Stomach (tissue), 19 donors: ENCODE measurements at places on chromosomes 5 and 9. TPM values are rescaled to one million over a fixed set of nuclear protein-coding genes. Genes with fewer than 3 reads are reported as not detected.

Gene FOXD4L4
- not detected for total RNA-seq

Gene SLC6A18
- not detected for total RNA-seq

Gene PCDHB10
- 2.3 TPM for total RNA-seq

Gene SLCO6A1
- total RNA-seq = not detected

Gene ELAVL2
- total RNA-seq = not detected

Gene LCN15
- not detected for total RNA-seq

GRCh38 chr5:36596247-36596646 lies 10.2 kb upstream of the SLC1A3 start:
- DNase-seq = no peak

- DNase-seq = no peak
These were observed 6.3 kb downstream of the MRPL36 start for GRCh38 chr5:1793301-1793740.

DNA sequence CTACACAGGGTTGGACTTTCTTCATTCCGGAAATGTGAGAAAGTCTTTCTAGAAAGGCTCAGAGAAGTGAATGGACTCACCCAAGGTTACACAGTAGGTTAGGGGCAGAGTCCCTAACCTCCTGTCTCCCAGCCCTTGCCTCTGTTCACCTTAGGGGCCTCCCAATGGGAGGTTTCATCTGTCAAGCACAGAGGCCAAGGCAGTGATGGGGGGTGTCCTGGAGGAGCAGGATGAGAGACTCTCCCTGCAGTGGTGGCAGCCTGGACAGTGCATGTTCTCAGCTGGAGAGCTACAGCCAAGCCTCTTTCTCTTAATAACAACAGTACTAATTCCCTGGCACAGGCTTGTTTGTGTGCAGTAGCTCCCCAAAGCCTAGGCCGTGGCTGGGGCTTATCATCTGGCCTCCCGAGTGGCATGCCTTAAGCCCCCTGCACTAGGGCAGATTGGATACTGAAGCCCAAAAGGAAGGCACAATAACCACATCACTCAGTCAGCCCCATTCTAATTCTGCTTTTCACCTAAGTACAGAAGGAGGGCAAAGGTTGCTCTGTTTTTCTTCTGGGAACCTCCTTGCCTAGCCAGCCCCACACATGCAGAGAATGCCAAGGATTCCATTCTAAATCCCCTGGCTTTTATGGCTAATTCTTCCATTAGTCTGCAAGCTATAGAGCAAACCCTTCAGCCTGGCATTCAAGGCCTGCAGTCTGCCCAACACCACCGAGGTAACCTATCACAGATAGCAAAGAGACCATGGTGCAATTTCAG lies 50.2 kb upstream of the XPA start:
- DNase-seq = no peak

DNA sequence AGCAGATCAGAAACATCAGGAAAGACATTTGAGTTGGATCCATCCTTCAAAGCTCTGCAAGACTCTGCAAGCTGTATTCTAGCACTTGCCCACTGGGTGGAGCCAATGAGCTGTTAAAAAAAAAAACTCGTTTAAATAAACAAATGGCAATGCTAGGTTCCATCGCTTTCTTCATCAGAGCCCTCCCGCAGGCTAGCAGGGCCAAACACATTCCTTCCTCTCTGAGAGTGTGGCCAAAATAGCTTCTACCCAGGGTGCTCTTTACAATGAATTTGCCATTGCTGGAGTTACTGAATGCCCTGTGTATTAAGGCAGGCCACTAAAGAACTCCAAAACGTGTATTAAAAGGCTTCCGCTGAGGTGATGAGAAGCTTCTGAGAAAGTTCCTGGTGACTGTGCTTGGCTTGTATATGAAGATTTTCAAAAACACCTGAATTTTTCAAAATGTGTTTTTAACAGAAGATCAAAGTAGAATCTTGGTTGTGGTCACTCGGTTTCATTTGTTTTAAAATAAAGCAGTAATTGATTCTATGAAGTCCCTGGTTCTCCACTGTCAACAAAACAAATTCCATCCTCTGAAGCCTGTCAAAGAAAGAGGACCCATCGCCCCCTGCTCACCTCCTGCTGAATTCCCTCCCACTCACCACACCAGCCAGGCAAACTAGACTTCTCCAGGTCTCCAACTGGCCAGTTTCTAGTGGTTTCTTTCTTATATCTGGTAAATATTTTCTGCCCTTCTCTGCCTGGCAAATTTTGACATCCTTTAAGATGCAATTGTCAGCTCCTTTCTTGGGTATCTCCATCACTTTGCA lies 36.5 kb upstream of the EQTN start:
- peak; percentile 69 for DNase-seq

DNA sequence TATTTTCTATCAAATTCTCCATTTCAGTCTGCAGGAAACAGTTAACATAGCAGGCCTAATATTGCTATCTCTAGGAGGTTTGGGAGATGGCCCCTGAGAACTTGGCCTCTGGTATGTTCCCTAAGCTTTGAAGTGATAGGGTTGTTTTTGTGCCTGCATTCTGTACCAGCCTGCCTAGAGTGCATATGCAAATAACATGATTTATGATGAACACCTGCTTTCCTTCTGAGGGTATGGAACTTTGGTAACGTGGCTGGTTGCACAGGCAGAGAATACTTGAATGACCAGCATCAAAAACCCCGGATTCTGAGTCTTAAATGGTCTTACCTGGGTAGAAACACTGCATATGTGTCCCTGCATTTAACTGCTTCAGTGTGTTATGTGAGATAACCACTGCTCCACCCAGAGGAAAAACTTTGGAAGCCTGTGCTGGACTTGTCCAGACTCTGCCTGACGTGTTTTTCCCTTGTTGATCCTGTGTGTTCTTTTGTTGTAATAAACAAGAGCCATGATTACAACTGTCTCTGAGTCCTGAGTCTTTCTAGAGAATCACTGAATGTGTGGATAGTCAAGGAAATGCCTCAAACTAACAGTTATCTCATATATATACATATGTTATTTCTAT lies 111.3 kb upstream of the ABCA1 start:
- DNase-seq = no peak

DNA sequence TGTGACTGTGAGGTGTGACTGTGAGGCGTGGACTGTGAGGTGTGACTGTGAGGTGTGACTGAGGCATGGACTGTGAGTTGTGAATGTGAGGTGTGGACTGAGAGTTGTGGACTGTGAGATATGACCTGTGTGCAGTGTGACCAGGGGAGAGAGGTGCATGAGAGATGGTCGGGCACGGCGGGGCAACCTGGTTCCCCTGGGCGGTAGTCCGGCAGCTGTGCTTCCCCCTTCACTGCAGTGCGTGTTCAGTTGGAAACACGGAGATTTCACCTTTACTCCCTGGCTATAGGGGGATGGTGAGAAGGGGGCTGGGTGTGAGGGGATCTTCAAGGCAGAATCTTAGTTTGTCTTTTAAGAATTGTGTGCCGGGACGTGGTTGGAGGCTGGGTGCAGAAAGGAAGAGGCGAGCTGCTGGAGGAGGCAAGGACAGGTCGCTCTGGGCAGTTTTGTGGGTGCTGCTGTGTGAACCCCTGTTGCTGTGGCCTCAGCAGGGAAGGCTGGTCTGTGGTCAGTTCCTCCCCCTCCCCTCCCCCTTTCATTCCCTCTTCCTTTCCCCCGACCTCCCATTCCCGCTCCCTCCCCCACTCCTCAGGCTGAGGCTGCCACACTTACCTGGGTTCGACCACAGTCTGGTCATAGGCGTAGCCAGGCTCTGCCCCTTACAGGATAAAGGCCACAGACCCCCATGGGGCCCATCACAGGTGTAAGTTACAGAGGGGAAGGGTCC lies 39.3 kb downstream of the CEP72 start:
- DNase-seq = no peak

- DNase-seq = no peak
These were observed 610.5 kb downstream of the IRX1 start for GRCh38 chr5:4206127-4206526.

DNA sequence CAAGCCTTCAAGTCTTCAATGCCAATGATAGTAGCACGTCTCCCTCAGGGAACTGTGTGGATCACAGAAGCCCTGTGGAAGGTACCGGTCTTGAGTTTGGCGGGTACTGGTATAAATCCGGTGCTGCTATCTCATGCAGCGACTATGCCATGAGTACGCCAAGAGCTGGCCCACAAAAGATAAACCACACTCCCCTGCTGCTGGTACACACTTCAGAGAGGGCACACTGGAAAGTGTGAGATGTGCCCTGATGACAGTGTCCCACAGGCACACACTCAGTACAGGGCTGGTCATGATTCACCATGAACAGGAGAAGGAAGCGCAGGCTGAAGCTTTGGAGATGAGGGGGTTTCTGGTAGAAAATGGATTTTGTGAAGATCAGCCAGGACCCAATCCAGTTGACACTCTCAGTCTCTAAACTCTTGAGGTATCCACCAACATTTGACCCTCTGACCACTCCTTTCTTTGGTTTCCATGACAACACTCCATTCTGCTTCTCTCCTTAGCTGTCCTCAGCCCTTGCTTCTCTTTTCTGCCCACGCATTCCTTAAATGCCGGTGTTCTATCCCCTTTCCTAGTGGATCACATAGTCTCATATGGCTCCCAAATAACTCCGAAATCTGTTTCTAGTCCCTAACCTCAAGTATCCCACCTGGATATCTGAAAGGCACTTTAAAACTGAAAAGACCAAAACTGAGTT lies 5.1 kb downstream of the AMACR start:
- no peak for DNase-seq

GRCh38 chr9:121566481-121567465 lies 67.1 kb upstream of the GGTA1 start:
- no peak for DNase-seq

GRCh38 chr5:59789197-59789596 lies 104.3 kb downstream of the PDE4D start:
- DNase-seq = peak; percentile 63

DNA sequence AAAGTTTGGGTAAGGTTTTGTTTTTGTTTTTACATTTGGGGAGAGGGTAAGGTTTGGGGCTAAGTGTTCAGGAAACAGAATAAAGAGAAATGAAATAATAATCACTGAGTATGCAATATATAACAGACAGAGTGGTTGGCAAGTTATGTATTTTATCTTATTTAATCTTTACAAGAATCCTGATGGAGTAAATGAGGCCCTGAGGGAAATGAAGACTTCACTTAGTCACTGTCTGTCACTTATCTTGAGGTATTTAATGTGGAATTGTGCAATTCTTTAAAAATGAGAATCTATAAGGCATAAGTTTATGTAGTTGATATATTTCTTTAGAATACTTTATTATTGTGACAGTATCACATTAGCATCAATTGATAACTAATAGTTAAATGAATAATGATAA lies 48.1 kb downstream of the TEK start:
- no peak for DNase-seq

DNA sequence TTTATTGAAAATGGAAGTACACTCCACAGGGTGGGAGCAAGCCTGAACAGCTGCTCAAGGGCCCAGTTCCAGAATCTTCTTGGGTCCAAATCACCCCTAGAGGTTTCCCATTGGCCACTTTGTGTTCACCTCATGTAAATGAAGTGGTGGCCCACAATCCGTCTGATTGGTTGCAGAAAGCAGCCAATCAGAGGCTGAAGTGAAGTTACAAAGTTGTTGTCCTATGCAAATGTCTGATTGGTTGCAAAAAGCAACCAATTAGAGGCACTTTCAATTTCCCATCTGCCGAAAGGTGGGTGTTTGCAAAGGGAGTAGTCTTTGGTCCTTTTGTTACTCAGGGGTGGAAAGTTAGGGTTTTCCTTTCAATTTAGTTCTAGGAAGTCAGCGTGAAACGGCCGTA lies 8.8 kb downstream of the TMEM171 start:
- no peak for DNase-seq

- DNase-seq = no peak
These were observed 131.2 kb downstream of the FBN2 start for GRCh38 chr5:128406803-128407202.

DNA sequence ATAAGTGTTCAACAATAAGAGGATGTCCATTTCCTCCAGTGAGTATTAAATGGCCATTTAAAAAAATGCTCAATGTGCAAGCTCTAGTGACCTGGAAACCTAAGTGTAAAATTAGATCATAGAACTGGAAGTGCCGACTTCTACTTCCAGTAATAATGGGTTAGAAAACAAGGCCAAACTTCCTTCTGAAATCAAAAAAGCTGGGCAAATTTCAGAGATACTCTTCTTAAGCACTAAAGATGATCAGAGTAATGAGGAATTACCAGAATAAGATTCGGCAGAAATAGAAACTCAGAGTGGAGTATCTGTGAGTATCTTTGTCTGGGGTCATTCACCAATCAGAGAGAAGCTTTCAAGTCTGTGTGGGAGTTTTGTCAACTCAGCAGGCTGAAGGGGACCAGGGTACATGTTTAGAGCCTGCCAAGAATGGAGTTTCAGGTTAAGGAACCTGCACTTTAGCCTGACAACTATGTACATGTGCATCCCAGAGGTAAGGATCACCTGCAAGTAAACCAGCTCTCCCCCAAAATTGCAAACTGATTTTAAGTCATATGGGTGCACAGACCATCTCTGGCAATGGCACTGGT lies 17.1 kb downstream of the FCN2 start:
- no peak for DNase-seq

- DNase-seq = no peak
These were observed 830 bp downstream of the PRRC1 start for GRCh38 chr5:127518319-127518621.
